ENCODE measurements at places on chromosomes 7 and 10. TPM values are rescaled to one million over a fixed set of nuclear protein-coding genes. Genes with fewer than 3 reads are reported as not detected.

GLRX3 gene
- total RNA-seq: 116 TPM

KCP gene
- 0.20 TPM for total RNA-seq

VWA2 gene
- total RNA-seq: 0.25 TPM

BLNK gene
- not detected for total RNA-seq

SEMA3D gene
- 17.7 TPM for total RNA-seq

CPA2 gene
- not detected for total RNA-seq

VAX1 gene
- 0.62 TPM for total RNA-seq

C10orf105 gene
- total RNA-seq: not detected

BLOC1S2 gene
- 93.9 TPM for total RNA-seq

IL6 gene
- 2.5 TPM for total RNA-seq

- DNase-seq: peak; percentile 42
Observed at GRCh38 chr10:89183571-89183970, 23.5 kb downstream of the CH25H start.

DNA sequence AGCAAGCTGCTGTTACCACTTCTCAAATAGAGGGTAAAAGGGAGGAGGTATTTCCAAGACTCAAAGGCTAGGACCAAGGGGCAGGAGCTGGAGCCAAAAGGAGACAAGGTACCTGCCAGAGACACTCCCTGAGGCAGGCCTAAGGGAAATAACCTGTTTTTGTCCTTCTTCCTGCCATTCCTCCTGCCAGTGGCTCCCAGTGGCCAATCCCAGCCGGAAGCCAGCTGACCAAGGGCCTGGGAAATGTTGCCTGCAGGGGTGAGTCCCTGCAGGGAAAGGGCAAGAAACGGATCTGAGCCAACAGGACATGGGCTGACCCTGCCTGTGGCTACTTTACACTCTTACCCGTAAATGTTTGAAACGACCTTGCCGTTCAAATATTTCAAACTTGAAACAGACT, 3.5 kb downstream of the CYTH3 start:
- no peak for DNase-seq

- no peak for DNase-seq
Observed at GRCh38 chr7:142380069-142380468, 122.2 kb upstream of the PRSS58 start.

DNA sequence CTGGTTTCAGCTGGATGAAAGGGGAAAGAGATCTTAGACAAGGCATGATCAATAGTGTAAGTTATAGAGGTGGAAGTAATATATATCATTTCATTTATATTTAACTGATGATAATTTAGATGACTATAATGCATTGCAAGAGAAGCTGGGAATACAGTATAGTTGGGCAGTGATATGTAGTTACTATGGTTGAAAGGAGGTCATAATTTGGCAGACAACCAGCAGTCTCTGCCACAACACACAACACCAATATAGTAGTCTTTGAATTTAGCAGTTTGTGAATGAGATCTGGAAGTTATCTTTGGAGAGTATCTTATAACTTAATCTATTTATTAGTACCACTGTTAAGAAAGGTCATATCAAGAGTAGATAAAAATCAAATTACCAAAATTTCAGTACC, 39.9 kb downstream of the TAX1BP1 start:
- no peak for DNase-seq

DNA sequence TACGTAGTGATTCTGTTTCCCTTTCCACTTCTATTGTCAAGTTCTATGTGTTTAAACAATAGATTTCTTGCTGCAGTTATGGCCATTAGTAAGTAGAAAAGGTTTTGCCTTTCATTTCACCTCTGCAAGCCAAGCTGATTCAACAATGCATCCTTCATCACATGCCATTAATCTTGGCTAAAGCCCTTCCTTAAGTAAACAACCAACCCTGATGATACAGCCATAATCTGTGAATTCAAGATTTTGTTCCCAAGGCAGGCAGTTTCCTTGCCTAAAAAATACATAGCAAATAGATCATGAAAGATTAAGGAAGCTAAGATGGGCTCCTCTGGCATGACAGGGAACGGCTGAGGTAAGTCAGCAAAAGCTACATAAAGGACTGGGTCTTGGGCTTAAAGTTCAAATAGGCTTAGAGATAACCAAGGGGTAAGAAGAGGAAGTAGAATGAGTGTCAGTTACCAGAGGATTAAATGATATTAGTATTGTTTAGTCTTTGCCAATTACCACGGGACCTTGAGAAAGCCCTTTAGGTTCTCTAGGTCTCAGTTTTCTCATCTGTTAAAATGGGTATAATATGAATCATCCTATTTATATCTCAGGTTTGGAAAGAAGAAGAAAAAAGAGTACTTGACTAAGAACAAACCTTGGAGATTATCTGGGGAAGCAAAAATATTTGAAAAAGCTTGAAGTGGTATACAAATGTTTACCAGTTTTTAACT, 35.9 kb upstream of the ANK3 start:
- DNase-seq: peak; percentile 92

DNA sequence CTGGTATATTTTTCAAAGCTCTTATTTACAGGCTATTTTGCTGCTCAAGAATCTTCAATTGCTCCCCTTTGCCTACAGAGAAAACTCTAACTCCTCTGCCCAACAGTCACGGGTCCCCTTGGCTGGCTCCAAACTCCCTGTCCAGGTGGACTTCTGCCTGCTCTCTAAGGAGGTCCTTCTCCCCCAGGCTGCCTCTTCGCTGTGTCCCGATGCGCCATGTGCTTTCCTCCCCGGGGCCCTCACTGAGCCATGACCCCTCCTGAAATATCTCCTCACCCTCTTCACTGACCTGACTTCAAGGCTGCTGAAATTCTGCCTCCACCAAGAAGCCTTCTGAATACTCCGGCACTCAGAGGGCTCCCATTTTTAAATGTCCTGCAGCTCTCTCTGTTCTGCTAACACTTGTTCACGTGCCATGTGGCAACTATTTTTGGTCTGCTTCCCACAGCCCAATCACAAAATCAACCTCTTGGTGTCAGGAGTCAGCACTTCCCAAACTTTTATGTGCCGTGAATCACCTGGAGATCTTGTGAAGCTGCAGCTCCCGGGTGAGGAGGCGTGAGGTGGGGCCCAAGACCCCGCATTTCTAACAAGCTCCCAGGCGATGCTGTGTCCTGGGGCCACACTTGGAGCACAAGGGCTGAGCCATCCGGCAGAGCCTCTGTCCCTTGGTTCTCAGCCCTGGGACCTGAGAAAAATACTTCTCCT, 85.7 kb upstream of the COL13A1 start:
- DNase-seq: no peak

DNA sequence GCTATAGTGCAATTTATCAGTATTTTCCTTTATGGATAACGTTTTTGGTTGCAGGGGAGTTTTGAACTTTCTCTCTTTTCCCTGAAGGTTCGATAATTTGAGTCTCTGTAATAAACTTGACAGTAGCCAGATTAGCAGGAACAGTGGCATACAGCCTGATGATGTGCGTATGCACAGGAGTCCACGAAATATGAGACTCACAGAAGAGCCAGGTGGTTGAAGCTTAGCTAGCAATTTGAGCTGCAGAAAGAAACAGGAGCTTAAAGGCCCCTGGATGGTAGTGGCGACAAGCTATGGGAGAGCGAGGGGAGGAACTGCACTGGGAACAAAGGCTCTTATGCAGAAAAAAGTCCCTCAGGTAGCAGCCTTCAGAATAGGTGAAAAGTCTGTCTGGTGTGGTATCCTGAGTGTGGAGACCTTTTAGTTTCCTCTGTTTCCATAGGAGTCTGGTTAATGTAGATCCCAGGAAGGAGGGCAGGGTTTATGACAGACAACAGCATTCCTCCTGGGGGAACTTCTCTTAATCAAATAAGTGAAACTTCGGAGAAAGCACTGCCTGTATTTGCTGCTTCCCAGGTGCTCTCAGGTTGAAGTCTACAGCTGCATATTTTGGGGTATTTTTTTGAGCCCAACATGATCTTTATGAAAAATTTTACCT, 32.7 kb downstream of the FANK1 start:
- no peak for DNase-seq

DNA sequence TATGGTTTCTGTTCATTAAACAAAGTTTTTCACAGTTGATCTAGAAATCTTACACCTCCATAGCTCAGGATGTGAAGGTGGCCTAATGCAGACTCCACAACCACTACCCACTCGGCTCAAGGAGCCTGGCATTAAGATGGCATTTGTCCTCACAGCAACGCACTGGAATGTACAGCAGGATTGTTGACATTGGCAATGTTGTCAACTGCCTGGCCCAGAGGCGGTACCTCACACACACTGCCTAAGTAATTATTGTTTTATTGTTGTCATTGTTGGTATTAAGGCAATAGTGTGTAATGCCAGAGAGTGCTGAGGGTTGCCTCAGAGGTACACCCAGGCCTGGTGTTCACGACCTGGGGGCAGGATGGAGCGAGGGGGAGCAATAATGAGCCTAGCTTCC, 38.3 kb downstream of the LRRC18 start:
- DNase-seq: no peak

DNA sequence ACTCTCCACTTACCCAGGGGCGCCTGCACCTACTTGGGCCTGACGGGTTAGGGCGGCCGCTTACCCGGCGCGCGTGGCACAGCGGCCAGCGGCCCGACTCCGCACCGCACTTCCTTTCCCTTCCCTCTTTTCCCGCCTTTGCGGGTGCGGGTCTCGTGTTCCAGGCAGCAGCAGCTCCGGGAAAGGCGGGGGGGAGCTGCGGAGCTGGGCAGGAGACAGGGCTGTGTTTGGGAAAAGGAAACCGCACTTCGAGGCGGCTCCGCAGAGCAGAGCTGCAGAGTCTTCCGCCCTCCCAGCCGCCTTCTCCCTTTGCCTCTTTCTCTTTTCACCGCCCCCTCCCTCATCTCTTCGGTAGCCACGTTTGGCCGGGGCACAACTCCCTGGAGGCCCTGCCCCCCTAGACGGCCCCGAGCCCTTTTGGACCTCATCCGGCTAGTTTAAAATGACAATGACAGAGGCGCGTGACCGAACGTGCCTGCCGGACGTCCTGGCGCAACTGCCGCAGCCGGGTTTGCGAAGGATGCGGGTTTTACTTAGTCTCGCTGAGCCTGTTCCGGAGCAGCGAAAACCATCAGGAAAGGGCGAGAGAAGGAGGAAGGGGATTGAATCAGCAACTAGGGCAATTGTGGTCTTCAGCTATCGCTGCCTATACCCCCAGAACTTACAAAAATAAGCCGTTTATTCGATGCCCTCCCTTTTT, 7.9 kb upstream of the PAX2 start:
- no peak for DNase-seq

DNA sequence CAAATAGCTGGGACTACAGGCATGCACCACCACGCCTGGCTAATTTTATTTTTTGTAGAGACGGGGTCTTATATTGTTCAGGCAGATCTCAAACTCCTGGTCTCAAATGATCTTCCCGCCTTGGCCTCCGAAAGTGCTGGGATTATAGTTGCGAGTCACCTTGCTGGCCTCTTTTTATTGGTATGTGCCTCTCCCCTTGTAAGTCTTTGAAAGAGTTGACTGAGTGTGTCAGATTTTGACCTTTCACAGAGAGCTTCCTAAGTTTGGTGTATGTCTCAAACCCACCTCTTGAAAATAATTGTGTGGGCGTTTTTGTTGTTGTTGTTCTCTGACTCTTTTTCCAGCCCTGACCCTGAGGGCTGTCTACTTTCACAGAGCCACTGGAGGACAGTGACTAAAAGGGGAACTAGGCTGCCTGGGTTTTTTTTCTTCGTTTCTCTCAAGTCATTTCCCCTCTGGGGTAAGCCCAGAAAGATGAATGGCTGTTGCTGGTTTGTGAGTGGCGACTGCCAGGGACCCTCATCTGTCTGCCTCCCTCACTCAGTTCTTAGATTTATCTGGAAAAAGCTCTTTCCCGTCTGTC, 262.8 kb downstream of the ZEB1 start:
- DNase-seq: no peak

GRCh38 chr10:21405981-21406380, 119.5 kb downstream of the SKIDA1 start:
- no peak for DNase-seq

DNA sequence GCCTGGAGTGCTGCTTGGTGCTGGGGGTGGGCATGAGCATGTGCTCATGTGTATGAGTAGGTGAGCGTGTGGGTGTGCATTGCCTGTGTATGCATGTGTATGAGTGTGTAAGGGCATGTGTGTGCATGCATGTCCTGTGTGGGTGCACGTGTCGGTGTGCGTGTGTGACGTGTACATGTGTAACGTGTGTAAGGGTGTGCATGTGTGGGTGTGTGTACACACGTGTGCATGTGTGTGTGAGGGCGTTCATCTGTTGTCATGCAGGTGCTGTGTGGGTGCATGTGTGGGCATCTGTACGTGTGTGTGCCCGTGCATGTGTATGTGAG, 30.3 kb downstream of the FAM20C start:
- DNase-seq: no peak

GRCh38 chr7:133349101-133349500, 96.2 kb downstream of the EXOC4 start:
- no peak for DNase-seq
